NCI-H510A (cell line): ENCODE measurements at places on chromosomes 6 and 20.

DNA sequence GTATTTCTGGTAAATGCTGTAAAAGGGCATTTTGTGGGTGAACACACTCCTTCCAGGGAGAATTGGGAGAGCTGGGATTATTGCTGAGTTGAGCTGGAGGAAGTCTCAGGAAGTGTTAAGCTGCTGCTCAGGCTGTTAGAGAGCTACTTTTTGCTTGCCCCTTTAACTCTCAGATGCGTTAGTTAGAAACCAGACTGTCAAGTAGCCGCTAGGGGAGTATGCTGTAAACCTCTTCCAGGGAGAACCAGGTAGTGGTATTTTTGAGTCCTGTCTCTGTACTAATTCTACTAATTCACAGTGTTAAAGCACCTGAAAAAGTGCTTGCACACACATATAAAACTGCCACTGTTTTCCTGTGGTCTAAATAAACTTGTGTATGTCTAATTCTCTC lies 6.6 kb upstream of the GFRAL start:
- DNase-seq = no peak

DNA sequence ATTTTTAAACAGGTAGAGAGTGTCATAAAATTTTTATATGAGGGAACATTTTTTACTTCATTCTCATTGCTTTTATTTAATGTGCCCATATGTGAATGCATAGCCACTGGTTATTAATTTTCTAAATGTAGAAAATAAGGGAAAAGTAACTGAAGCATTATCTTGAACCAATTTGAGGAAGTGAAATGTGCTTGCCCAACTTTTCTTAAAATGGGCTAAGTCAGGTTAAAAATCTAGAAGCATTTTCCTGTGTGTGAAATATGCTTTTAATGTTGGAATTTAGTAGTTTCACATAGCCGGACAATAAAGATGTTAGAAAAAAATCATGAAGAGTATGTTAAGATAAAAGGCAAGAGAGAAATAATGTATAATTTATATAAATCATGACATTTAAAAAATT lies 3.8 kb downstream of the SEC23B start:
- DNase-seq = no peak

GRCh38 chr6:6968731-6969552 lies 138.8 kb upstream of the RREB1 start:
- DNase-seq = no peak

DNA sequence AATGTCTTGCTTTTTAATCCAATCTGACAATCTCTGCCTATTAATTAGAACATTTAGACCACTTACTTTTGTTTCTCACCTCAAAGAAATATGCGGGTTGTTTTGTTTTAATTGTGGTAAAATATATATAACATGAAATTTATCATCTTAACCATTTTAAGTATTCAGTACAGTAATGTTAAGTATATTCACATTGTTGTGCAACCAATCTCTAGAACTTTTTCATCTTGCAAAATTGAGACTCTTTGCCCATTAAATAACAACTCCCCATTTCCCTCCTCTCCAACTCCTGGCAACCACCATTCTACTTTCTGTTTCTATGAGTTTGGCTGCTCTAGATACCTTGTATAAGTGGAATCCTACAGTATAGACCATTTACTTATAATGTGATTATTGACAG lies 13.8 kb upstream of the TCP11 start:
- no peak for DNase-seq

- DNase-seq = no peak
Measured at GRCh38 chr6:156648616-156649015, 128.6 kb upstream of the ARID1B start.
